ENCODE measurements at places on chromosomes 13 and 19.

- H3K27me3 ChIP-seq = no peaks in the 10 kb centered on the region
- DNase-seq = peak; percentile 76
- H3K36me3 ChIP-seq = peaks cover 38% of the 10 kb centered on the region
- H3K4me3 ChIP-seq = peak overlapping the region; percentile 85
Measured at GRCh38 chr19:42113641-42114348, 18.5 kb downstream of the POU2F2 start.

GRCh38 chr13:30504081-30504480 lies 38.3 kb upstream of the HMGB1 start:
- H3K36me3 ChIP-seq = no peaks in the 10 kb centered on the region
- no peaks in the 10 kb centered on the region for H3K4me1 ChIP-seq
- no peak overlapping the region for H3K4me3 ChIP-seq
- no peak overlapping the region for H3K27ac ChIP-seq
- no peaks in the 10 kb centered on the region for H3K27me3 ChIP-seq
- DNase-seq = no peak

DNA sequence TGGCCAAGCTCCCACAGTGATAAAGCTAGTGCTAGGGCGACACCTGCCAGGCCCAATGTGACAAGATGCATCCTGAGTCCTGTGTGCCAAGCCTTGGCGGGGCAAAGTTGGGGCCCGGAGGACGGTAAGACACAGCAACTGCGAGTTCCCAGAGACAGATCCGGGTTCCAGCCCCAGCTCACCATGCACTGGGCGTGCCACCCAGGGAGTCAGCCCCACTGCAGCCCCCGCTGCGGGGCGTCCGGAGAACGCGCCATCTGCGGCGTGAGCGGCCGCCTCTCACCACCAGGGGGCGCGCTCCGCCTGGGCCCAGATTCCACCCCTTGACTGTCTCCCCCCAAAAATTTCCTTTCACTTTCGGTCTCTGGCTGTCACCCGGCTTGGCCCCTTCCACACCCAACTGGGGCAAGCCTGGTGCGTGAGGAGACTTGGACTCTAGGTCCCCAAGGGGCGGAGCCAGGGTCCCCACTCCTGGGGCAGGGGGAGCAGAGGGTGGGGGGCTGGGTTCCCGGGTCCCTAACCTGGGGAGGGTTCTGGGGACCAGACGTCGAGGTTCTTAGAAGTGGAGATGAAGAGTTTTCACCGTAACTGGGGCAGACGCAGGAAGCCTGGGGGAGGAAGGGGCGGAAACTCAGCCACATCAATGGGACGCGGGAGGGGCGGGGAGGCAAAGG lies at the start of gene FLT3LG:
Gene FLT3LG, plus strand, starts transcription at position 348 of the 674 bp plus-strand sequence. CDS start 425 bp downstream, outside the sequence.
- H3K4me1 ChIP-seq = peaks cover 32% of the 10 kb centered on the region
- H3K4me3 ChIP-seq = peak within 1 kb of the TSS; percentile 97
- H3K36me3 ChIP-seq = no peaks in the 10 kb centered on the region
- peak; percentile 95 for DNase-seq

DNA sequence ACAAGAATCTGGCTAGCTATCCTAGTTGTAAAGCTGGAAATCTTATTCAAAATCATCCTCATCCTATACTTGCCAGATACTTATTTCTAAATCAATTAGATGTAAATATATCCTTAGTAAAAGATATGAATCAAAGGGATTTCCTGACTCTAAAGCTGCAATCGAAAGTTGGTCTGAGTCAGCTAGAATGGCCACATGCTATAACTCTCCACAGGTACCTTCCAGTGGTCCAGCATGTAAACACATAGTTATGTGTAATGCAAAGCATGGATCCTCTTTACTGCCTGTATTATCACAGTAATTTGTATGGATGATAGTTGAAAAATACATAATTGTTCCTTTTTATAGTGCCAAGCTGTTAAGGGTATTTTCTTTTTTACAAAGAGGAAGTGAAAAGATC lies 27.4 kb downstream of the SLITRK6 start:
- no peak for DNase-seq
- H3K27me3 ChIP-seq = no peaks in the 10 kb centered on the region
- no peaks in the 10 kb centered on the region for H3K36me3 ChIP-seq
- no peak overlapping the region for H3K4me3 ChIP-seq
- no peak overlapping the region for H3K27ac ChIP-seq

- DNase-seq = no peak
- peaks cover 1% of the 10 kb centered on the region for H3K36me3 ChIP-seq
- no peak overlapping the region for H3K4me3 ChIP-seq
- H3K27me3 ChIP-seq = peaks cover 10% of the 10 kb centered on the region
- no peaks in the 10 kb centered on the region for H3K4me1 ChIP-seq
Measured at GRCh38 chr13:101140087-101140770, 276.1 kb downstream of the NALCN start.

- DNase-seq = no peak
- H3K36me3 ChIP-seq = no peaks in the 10 kb centered on the region
- peaks cover 5% of the 10 kb centered on the region for H3K27me3 ChIP-seq
- no peak overlapping the region for H3K4me3 ChIP-seq
- no peak overlapping the region for H3K27ac ChIP-seq
Measured at GRCh38 chr13:76693086-76693485, 193.1 kb downstream of the KCTD12 start.

- peaks cover 2% of the 10 kb centered on the region for H3K4me1 ChIP-seq
- H3K27ac ChIP-seq = no peak overlapping the region
- peak; percentile 45 for DNase-seq
- no peaks in the 10 kb centered on the region for H3K36me3 ChIP-seq
Measured at GRCh38 chr13:31742097-31742734, 2.9 kb downstream of the RXFP2 start.

- DNase-seq = no peak
- no peaks in the 10 kb centered on the region for H3K27me3 ChIP-seq
- no peak overlapping the region for H3K27ac ChIP-seq
- H3K4me3 ChIP-seq = no peak overlapping the region
- no peaks in the 10 kb centered on the region for H3K4me1 ChIP-seq
- H3K36me3 ChIP-seq = no peaks in the 10 kb centered on the region
Measured at GRCh38 chr13:85527316-85527715, 271.9 kb downstream of the SLITRK6 start.

DNA sequence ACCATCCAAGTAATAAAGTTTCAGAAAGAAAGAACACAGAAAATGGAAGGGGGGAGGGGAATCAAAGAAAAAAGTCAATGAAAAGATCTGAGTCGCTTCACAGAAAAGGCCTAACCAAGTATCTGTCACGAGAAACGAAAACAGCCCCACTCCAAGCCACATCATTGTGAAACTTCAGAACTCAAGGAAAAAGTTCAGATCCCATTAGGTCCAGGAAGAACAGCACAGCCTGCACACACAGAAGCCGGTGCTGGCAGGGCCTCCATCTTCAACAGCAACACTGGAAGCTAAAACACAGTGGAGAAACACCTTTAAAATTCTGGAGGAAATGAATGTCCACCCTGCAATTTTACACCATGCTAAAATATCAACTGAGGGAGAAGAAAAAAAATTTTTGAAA lies 8.0 kb downstream of the STK24 start:
- H3K27me3 ChIP-seq = no peaks in the 10 kb centered on the region
- no peak overlapping the region for H3K4me3 ChIP-seq
- peaks cover 2% of the 10 kb centered on the region for H3K36me3 ChIP-seq
- peaks cover 68% of the 10 kb centered on the region for H3K4me1 ChIP-seq

DNA sequence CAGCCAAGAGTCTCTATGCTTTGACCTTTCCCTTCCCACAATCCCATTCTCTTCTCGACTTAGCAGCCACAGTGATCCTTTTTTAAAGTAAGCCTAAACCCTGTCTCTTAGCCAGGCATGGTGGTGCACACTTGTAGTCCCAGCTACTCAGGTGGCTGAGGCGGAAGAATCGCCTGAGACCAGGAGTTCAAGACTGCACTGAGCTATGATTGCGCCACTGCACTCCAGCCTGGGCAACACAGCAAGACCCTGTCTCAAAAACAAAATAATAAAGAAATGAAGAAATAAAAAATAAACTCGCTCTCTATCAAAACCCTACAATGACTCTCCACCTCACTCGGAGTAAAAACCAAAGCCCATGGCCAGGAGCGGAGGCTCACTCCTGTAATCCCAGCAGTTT lies 14.7 kb downstream of the TEX101 start:
- H3K27ac ChIP-seq = peak overlapping the region; percentile 8

DNA sequence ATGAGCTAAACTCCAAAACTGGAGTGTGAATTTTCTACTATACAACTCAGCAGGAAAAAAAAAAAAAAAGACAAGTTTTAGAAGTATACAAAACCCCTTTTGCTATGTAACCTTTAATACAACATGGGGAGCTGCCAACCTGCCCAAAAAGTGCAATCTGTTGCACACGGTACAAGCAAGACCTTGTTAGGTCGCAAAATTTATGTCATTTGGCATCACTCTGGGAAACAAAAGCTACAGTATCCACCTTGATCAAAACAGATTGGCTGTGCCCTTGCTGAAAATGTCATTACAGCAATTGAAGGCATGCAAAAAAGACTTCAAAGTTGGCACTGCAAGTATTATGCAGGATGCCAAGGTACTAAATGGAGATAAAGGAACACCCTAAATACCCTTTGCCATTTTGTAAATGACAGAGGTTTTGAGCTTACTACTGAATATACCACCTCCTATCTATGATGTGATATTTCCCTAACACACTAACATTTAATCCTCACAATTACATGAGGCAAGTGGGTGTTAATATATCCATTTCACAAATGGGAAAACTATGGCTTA lies 150.1 kb downstream of the TBC1D4 start:
- no peak overlapping the region for H3K4me3 ChIP-seq
- H3K27me3 ChIP-seq = peaks cover 4% of the 10 kb centered on the region
- H3K36me3 ChIP-seq = no peaks in the 10 kb centered on the region
- no peak for DNase-seq
- H3K27ac ChIP-seq = no peak overlapping the region

GRCh38 chr13:113192279-113192678 lies 16.2 kb downstream of the PCID2 start:
- no peaks in the 10 kb centered on the region for H3K27me3 ChIP-seq
- no peak for DNase-seq
- H3K36me3 ChIP-seq = peaks cover 44% of the 10 kb centered on the region
- no peak overlapping the region for H3K4me3 ChIP-seq
- H3K27ac ChIP-seq = no peak overlapping the region
- H3K4me1 ChIP-seq = no peaks in the 10 kb centered on the region

DNA sequence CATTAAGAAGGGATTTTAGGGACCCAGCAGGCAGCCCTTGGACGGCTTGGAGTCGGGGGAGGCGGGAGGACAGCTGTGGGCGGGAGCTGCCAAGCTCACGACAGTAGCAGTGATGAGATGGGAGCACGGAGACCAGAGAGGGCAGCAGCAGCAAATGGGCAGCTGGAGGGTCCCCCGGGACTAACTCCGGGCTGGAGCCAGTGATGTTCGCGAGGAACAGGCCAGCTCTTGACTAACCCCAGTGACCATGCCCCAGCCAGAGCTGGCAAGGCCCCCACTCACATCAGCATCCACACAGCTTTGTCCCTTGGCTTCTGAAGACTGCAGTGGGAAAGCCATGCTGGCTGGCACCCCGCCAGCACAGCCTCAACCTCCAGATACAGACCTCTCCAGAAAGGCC lies 81.9 kb downstream of the RAB20 start:
- H3K36me3 ChIP-seq = no peaks in the 10 kb centered on the region
- H3K4me3 ChIP-seq = no peak overlapping the region
- H3K27me3 ChIP-seq = peaks cover 10% of the 10 kb centered on the region
- H3K4me1 ChIP-seq = peaks cover 10% of the 10 kb centered on the region
- peak overlapping the region; percentile 68 for H3K27ac ChIP-seq

GRCh38 chr13:75583091-75583490 lies 33.5 kb downstream of the UCHL3 start:
- no peak overlapping the region for H3K27ac ChIP-seq
- no peak overlapping the region for H3K4me3 ChIP-seq
- H3K36me3 ChIP-seq = peaks cover 28% of the 10 kb centered on the region
- no peak for DNase-seq

GRCh38 chr13:35672611-35673010 lies 196.1 kb upstream of the MAB21L1 start:
- H3K4me1 ChIP-seq = no peaks in the 10 kb centered on the region
- no peaks in the 10 kb centered on the region for H3K27me3 ChIP-seq
- H3K27ac ChIP-seq = no peak overlapping the region
- DNase-seq = no peak
- no peak overlapping the region for H3K4me3 ChIP-seq

- H3K36me3 ChIP-seq = no peaks in the 10 kb centered on the region
- no peak for DNase-seq
- H3K27me3 ChIP-seq = no peaks in the 10 kb centered on the region
- H3K4me3 ChIP-seq = no peak overlapping the region
- no peaks in the 10 kb centered on the region for H3K4me1 ChIP-seq
Measured at GRCh38 chr19:56245121-56245740, 27.3 kb upstream of the EDDM13 start.

GRCh38 chr13:49098771-49099512 lies 121.2 kb upstream of the MLNR start:
- DNase-seq = no peak
- peak overlapping the region; percentile 62 for H3K27ac ChIP-seq
- no peaks in the 10 kb centered on the region for H3K27me3 ChIP-seq
- H3K4me3 ChIP-seq = no peak overlapping the region
- peaks cover 5% of the 10 kb centered on the region for H3K4me1 ChIP-seq

DNA sequence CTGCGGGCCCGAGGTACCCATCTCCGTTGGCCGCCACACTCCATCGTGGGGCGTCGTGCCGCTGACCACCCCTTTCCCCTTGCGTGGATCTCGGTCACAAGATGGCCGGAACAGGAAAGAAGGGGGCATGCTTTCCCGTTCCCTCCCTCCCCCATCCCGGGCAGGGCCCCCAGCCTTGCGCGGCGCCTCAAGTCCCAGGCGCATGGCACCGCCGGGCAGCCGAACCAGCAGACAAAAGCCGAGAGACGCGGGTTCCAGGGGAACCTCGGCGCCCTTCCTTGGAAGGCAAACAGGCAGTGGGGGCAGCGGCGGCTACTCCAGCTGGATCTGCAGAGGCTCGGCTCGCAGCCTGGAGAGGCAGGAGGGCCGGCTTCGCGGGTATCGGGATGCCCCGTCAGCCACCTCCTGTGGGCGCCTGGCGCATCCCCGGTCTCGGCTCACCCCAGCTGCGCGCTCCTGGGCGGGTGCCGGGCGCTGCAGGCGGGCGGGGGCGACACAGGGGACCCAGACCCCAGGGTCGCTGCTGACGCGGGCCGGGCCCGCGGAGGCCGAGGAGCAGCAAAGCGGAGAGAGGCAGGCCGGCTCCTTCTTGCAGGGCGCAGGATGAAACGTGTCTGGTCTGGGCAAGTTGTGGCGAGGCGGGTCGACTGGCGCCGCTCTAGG lies 439 bp downstream of the DZIP1 start:
- H3K4me3 ChIP-seq = no peak overlapping the region
- no peaks in the 10 kb centered on the region for H3K4me1 ChIP-seq
- peaks cover 14% of the 10 kb centered on the region for H3K27me3 ChIP-seq
- no peak overlapping the region for H3K27ac ChIP-seq
- H3K36me3 ChIP-seq = no peaks in the 10 kb centered on the region

DNA sequence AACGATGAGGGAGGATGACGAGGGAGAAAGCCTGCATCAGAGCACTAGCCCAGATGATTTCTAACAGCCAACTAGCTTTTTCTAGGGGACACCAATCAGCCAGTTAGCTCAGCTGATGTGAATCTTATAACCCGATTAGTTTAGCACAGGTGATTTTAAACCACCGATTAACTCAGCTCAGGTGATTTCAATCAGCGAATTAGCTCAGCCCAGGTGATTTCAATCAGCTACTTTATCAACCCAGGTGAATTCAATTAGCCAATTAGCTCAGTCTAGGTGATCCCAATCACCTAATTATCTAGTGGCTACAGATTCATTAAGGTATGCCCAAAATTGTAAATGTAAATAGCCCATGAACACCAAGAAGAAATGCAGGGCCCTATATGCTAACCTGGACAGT lies 146.9 kb downstream of the ZNF486 start:
- H3K36me3 ChIP-seq = no peaks in the 10 kb centered on the region
- no peaks in the 10 kb centered on the region for H3K27me3 ChIP-seq
- H3K27ac ChIP-seq = no peak overlapping the region
- no peak overlapping the region for H3K4me3 ChIP-seq
- no peak for DNase-seq

- no peak for DNase-seq
- H3K36me3 ChIP-seq = no peaks in the 10 kb centered on the region
Measured at GRCh38 chr13:21074546-21074945, 13.2 kb upstream of the LATS2 start.
